ENCODE measurements at places on chromosomes 2 and 18. TPM values are rescaled to one million over a fixed set of nuclear protein-coding genes. Genes with fewer than 3 reads are reported as not detected.

The TCF7L1 gene
- total RNA-seq: 17.1 TPM

DNA sequence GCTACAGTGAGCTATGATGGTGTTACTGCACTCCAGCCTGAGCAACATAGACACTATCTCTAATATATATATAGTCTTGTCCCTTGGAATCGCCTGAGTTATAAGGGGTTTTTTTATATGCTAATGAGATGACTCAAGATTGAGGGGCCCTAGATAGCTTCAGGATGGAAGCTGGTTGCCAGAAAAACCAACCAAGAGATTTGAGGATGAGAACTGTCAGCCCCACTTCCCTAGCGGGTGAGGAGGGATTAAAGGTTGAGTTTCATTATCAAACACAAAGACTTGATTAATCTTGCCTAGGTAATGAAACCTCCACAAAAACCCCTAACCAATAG, 12.6 kb upstream of the GALM start:
- no peak for DNase-seq

- no peak for DNase-seq
Measured at GRCh38 chr2:148989882-148990493, 48.5 kb upstream of the LYPD6B start.

DNA sequence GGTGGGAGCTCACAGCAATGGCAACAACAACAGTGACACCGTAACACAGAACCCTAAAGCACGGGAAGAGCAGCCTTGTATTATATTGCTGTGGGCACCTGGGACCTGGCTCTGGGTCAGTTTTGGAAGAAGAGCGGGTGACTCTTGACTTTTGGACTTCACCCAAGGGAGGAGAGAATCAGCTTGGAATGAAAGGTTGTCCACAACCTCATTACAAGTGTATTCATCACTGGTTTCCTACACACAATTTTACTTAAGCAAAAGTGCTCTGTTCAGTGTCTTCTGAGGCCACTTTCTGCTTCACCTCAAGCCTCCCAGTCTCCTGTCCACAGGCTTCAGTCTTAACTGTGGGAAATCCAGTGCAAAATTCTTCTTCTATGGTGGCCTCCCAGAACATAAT, 263.8 kb downstream of the KCNE4 start:
- no peak for DNase-seq

DNA sequence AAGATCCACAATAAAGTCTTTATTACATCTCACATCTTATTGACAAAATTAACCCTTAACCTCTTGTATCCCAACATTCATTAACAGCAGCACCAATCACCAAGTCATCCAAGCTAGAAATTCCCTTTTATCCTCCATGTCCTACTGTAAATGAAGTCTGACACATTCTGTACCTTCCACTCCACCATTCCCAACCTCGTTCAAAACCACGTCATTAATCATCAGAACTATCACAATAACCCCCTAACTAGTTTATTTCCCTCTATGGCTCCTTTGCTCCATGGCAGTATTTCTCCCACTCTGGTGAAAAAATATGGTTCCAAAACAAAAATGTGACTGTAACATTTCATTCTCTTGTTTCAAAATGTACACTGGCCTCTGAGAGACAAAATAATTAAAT, 1626.2 kb downstream of the LRP1B start:
- no peak for DNase-seq

- DNase-seq: no peak
Measured at GRCh38 chr2:205568620-205569019, 113.7 kb upstream of the NRP2 start.

The ERFE gene
- total RNA-seq: not detected

The HAAO gene
- total RNA-seq: 6.1 TPM

- peak; percentile 18 for DNase-seq
Measured at GRCh38 chr2:127661072-127661649, 14.2 kb downstream of the LIMS2 start.

GRCh38 chr18:38406607-38407006, 841.0 kb upstream of the CELF4 start:
- no peak for DNase-seq

The PSMA8 gene
- total RNA-seq: not detected

The REG1B gene
- total RNA-seq: not detected

GRCh38 chr2:9741110-9741509, 102.2 kb upstream of the TAF1B start:
- DNase-seq: no peak

The UGT1A3 gene
- not detected for total RNA-seq

- no peak for DNase-seq
Measured at GRCh38 chr2:112465382-112465781, 16.6 kb upstream of the TTL start.

DNA sequence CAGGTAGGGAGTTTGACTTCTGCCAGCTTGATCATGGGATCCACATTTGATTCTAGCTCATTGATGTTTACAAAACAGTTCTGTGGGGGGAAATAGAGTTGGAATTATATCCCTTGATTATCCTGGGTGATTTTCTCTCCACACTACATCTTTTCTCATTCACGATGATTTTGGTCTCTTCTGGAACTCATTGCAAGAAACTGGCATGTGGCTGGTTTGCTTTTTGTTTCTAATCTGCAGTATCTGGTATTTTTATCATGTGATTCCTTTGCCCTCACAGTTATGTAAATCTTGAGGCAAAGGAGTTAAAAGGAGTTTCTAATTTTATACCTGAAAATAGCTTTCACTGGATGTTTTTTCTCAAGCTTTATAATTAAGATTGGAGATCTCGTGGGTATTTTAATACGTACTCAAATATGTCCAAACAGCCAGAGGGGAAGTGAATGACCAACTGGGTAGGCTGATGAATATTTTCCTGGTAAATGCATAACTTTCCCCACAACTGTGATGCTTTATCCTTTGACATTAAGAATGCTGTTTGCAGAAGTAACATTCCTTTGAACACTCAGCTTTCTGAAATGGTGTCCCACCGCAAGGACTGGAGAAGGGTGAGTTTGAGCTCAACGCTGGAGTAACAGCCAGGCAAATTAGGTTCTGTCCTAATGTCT, 502.9 kb upstream of the ZEB2 start:
- no peak for DNase-seq

- no peak for DNase-seq
Measured at GRCh38 chr2:207772081-207772843, 2.6 kb upstream of the FZD5 start.

DNA sequence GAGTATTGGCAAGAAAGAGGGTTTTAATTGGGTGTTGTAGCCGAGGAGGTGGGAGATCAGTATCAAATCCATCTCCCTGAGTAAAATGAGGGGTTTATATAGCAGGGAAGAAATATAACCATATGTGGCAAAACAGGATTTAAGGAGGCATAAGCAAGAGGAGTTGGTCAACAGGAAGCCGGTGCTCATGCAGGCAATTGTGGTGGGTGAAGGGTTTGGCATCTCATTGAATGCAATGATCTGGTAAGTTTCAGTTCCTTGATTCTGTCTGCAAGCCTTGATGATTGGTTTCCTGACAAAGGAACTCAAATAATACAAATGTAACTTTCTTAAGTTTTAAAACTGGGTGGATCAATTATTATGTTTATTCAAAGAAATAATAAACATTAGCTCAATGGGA, 564.4 kb upstream of the LINC00305 start:
- no peak for DNase-seq

The CHRND gene
- not detected for total RNA-seq

DNA sequence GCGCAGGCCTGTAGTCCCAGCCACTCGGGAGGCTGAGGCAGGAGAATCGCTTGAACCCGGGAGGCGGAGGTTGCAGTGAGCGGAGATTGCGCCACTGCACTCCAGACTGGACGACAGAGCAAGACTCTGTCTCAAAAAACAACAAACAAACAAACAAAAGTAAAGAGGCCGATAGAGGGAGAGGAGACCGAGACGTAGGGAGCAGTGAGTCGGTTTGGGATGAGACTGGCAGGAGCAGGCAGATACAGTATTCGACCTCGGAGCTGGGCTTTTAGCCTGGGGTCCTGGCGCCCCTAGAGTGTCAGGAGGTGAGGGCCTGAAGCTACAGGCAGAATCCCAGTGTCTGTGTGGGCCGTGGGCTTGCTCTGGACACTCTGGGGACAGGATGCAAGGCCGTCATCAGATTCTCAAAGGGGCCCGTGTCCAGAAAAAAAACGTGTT, 51.2 kb downstream of the SLC4A1AP start:
- no peak for DNase-seq

DNA sequence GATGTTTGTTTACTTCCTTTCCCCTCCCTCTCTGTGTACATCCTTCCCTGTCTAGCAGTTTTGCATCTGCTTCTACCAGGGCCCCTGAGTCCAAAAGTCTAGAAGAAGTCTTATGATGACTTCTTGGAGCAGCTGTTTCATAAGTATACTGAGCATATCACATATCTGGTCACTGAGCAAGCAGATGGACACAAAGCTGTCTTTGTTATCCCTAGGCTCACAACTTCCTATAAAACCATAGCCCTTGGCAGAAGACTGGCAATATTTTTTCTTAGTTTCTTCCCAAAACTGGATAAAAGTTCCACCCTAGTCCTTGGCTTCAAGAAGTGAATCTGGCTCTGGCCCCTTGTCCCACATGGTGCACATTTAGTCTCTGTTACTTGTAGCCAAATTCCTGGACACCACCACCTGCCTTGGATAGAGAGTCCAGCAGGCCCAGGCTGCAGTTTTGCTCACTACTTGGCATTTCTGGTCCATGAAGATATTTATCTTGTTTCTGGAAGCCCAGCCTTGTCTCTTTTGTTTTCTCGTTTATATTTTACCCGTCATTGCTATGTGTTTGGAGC, 22.5 kb downstream of the THOC1 start:
- DNase-seq: no peak

- DNase-seq: peak; percentile 68
Measured at GRCh38 chr2:85705680-85706039, 11.5 kb downstream of the GNLY start.

Measured in lower lobe of right lung (tissue), 2 donors.